ENCODE measurements at places on chromosomes 7 and 10.

GRCh38 chr7:39838326-39838725 is 111.7 kb upstream of the CDK13 start:
- no peak for DNase-seq

DNA sequence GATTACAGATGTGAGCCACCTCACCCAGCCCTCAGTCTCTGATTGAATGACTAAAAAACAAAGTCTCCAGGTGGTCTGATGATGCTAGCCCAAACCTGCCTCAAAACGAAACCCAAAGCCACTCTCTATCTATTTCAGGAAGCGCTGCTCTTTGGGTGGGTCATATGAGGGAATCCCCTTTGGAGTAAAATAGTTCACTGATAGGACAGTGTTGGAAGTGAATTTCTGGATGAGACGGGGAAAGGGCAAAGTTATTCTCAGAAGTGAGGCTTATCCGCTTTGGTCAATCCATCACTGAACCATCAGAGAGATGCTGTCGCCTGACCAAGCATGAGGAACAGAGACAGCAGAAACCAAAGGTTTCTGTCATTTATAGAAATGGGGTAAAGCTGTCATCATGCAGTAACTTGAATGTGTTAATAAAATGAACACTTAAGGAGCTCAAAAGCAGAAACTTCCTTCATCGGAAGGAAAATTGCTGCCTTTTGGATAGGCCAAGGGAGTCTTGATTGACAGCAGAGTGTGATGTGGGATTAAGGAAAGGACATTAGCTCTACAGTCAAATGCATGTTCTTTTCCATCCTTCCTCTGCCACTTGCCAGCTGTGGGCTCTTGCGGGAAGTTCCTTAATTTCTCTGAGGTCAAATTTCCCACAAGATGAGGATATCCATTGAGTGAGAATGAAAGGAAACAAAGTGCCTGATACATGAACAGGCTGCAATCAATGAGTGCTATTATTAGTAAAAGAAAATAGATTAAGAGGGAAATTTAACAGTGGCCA is 64.9 kb upstream of the C1QL3 start:
- no peak for DNase-seq

- no peak for DNase-seq
These were observed 244.5 kb upstream of the ETV1 start for GRCh38 chr7:14233868-14234369.

GRCh38 chr10:4132216-4132556 is 347.2 kb upstream of the KLF6 start:
- DNase-seq = no peak

- peak; percentile 75 for DNase-seq
These were observed 47.3 kb downstream of the MYPN start for GRCh38 chr10:68156373-68157185.

- no peak for DNase-seq
These were observed 21.7 kb upstream of the KEL start for GRCh38 chr7:142983825-142984224.

DNA sequence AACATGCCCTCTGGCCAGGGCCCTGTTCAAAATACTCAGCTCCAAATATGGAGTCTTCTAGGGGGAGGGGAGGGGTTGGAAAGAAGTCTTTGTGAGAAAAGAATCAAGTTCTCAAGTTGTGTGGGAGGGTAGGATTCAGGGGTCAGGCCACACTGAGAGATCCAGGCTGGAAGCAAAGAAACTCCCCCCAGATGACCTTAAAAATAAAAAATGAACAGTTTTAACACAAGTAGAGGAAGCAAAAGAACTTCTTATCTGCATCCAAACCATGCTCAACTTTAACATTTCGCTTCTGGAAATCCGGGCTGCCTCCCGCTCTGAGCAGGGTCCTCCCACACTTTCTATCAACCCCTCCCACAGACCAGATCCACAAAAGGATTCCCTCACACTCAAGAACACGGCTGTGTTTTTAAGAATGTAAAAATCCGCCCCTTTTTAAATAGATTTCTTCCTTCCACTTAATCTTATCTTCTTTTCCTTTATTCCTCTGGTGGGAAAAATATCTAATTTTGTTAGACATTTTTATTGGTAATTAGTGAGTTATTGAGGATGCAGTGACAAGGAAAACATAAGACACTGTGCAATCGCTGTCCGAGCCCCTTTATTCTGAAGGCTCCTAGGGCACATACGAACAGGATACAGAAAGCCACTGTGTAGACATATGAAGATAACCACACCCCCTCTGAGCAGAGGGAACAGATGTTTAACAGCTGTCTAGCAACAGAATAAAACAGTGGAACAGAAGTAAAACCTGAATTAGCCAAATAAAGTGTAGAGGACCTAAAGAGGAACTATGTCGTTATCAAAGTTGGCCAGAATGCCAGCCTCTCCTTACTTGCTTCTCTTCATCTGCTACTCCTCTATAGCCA is 43.8 kb downstream of the CYTH3 start:
- no peak for DNase-seq

DNA sequence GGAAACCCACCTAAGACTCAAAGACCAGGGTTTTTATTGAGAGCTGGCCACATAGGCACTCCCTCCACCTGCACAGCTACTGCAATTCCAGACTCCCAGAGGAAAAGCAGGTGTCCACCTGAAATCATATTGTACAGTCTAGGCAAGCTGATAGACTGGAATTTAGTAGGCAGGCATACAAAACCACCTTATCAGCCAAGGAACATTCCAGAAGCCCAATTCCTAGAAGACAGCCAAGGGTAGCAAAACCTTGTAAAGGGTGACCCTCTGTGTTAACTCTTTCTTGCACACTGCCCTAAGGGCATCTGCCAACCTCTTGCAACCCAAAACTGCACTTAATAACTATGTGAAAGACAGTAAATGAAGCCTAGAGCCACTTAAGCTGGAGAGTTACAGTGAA is 5.3 kb downstream of the TMEM176A start:
- DNase-seq = no peak

DNA sequence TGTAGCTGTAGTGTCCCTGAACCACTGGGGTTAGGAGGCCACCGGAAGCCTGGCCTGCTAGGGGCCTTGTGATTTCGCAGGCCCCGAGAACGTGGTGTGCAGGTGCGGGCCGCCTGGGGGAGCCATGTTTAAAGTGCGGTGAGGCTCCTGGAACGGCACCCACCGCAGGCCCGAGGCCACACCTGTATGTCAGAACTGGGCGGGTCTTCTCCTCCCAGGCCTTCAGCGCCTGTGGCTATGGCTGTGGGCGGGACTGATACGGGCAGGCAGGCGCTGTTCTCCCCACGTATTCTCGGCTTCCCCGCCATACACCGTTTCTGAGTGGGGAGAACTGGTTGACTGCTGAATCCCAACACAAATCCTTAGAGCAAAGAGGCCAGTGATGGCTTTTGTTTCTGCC is 74.8 kb downstream of the DNAJB6 start:
- peak; percentile 36 for DNase-seq

GRCh38 chr10:97456034-97456685 is 10.2 kb downstream of the ZDHHC16 start:
- DNase-seq = no peak

DNA sequence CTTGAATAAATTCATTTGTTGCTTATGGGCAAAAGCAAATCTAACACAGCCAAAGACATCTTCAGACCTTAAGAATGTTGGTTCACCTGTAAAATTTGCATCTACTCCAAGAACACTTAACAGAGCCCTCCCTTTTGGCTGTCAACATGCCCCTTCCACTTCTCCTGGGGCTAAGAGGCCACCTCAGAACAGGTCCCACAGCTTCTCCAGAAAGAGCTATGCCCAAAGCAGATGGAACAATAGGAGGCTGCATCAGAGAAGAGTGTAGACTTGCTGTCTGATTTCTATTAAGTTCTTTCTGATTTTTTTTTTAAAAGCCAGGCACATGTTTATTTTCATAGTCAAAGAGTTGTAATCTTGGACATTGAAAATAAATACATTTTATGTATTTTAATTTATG is 26.1 kb upstream of the TRIL start:
- no peak for DNase-seq
